Thyroid gland (tissue), 4 donors: ENCODE measurements at places on chromosomes 13 and 19.
A peak's percentile ranks its signal among the peaks of the same experiment; 100 is the strongest.

DNA sequence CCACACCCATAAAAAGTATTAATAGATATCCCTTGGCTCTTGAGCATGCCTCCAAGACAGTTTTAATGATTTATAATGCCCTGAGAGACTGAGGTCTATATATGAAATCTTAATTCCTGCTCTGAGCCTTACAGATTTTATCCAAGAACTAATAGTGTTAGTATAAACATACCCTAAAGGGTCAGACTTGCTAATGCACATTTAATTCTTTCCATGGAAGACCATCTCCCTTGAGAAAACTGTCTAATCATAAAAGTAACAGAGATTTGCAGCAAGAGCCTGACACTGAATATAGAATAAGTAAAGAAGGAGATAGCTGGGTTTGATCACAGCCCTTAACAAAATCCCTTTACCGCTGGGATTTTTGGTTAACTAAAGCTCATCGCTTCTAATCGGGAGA lies 650.8 kb upstream of the KLF12 start:
- DNase-seq: no peak

- DNase-seq: no peak
Measured at GRCh38 chr19:10946958-10947657, 13.7 kb upstream of the SMARCA4 start.

GRCh38 chr13:105442040-105442439 lies 1093.4 kb downstream of the EFNB2 start:
- no peak for DNase-seq

GRCh38 chr13:98171900-98172589 lies 5.0 kb downstream of the RNF113B start:
- DNase-seq: peak; percentile 83

GRCh38 chr19:14089662-14090508 lies 666 bp downstream of the SAMD1 start:
- peak; percentile 43 for DNase-seq

- DNase-seq: peak; percentile 62
Measured at GRCh38 chr19:13906521-13906904, 512 bp downstream of the CC2D1A start.

GRCh38 chr13:59962343-59962742 lies 201.4 kb downstream of the DIAPH3 start:
- DNase-seq: no peak

DNA sequence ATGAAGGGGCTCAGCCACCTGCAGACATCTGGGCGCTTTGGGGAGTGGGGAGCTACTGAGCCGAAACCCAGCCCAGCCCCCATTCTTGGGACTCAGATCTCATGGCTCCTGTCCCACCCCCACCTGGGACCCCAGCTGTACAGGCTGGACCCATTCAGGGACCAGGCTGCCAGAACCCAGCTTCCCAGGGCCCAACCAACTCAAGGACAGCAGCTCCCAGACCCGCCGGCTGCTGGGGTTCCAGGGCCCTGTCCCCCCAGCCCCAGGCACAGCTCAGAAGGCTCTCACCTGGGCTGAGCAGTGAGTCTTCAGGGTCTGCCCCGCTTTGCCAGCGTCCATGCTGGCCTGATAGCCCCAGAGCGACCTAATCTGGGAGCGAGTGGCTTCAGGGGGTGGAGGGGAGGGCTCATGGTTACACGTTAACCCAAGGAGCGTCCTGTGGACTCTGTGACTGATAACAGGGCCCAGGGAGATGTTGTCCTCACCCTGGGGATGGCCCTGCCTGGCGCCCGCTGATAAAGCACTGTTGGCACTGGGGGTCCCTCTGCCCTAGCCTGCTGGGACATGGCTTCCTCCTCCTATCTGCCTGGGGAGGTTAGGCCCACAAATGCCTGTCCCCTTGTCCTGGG lies at the start of gene TMEM86B:
Gene TMEM86B, minus strand, starts transcription at position 361 of the 629 bp plus-strand sequence. Its CDS starts 22 bp downstream, at position 339.
- DNase-seq: no peak

DNA sequence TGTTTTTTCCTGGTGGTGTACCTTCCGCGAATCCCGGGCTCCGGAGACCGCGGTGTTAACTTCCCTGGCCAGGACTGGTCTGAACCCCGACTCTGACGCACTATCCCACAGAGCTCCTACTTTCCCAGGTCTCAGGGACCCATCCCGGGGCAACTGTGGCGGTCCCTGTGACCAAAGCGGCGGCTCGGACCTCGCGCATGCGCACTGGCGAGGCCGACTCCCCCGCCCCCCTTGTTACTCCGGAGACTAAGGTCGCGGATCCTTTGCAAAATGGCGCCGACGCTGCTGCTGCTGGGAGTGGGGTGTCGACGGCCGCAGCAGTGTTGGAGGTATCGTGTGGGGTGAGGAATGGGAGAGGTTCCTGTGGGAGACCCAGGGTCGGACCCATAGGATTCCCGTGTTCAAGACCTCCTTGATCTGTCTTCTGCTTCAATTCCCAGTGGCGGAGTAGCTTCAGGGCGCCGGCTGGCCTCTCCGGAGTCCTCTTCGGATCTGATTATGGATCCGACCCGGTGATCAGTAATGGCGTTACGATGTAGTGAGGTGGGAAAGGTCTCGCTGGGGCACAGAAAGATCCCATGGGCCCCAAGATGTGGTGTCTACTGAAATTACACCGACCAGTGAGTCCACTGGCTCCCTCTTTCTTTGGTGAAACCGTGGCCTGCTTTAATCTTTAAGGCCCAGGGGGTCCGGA lies 66.6 kb upstream of the ZNF527 start:
- peak; percentile 64 for DNase-seq

DNA sequence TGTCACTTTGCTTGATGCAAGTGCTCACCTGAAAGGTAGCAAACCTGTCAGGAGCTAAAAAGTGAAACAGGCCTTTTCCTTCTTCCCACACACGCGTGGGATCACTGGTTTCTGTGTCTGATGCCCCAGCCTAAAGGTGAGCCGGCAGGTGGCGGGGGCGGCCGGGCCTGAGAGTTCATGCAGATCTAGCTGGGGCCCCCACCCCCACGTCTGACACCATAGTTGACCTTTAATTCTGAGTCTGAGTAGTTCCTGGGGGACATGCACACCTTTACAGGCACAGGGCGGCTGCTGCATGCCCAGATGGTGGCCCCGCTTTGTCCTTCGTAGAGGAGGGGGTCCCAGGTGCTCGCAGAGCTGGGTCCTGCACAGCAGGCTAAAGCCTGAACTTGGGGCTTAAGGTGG lies 345.3 kb downstream of the TEX29 start:
- no peak for DNase-seq

DNA sequence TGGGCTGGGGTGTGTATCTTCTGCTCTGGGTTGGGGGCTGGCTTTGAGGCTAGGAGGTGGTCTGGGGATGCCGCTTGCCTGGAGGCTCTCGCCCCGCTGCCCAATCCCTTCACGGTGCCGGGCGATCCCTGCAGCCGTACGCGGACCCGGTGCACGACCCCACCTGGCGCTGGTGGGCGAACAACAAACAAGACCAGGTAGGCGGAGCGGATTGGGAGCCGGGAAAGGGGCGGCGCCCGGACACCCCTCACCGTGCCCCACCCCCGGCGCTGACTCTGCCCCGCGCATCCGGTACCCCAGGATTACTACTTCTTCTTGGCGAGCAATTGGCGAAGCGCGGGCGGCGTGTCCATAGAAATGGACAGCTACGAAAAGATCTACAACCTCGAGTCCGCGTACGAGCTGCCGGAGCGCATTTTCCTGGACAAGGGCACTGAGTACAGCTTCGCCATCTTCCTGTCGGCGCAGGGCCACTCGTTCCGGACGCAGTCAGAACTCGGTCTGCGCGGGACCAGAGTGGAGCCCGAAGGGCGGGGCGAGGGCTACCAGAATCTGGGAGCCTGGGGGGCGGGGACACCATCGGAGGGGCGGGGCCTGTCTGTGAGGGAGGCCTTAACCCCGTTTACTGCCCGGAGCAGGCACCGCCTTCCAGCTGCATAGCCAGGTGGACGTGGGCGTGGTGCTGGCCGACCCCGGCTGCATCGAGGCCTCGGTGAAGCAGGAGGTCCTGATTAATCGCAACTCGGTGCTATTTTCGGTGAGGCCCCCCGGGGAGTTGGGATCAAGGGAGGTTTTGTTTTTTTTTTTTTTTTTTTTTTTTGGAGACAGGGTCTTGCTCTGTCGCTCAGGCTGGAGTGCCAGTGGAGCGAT lies 12.1 kb upstream of the PSMD8 start:
- peak; percentile 89 for DNase-seq

GRCh38 chr13:43074824-43075510 lies 51.6 kb downstream of the DNAJC15 start:
- no peak for DNase-seq

GRCh38 chr19:47836038-47836437 lies 14.3 kb downstream of the CRX start:
- no peak for DNase-seq

GRCh38 chr19:42109896-42110295 lies 22.4 kb downstream of the POU2F2 start:
- no peak for DNase-seq

- DNase-seq: no peak
Measured at GRCh38 chr19:12607631-12608030, 3.0 kb downstream of the ZNF490 start.

- DNase-seq: no peak
Measured at GRCh38 chr13:24083141-24083540, 77.4 kb upstream of the SPATA13 start.

DNA sequence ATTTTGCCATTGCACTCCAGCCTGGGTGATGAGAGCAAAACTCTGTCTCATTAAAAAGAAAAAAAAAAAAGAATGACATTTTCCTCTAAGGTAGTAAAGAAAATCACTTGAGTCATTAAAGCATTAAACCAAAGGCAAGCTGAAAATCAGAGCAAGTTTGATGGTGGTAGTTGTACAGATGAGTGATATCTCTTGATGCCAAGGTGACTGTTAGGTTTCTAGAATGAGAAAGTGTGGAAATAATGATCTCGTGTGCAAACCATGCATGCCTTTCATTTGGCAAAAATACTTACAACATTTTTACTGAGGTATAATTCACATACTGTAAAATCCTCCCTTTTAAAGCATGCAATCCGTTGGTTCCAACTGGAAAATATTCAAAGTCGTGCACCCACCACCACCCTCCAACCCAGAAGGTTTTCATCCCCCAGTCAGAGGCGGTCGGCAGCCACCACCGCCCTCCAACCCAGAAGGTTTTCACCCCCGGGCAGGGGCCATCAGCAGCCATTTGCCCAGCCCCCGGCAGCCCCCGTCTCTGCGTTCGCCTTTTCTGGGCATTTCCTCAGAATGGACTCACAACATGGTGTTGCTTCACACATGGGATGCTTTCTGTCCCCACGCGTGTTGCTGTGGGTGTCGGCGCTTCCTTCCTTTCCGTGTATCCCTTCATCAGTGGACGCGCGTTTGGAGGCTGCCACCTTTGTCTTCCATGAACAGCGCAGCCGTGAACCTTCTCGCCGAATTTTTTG lies 90.2 kb downstream of the ATP11A start:
- no peak for DNase-seq

DNA sequence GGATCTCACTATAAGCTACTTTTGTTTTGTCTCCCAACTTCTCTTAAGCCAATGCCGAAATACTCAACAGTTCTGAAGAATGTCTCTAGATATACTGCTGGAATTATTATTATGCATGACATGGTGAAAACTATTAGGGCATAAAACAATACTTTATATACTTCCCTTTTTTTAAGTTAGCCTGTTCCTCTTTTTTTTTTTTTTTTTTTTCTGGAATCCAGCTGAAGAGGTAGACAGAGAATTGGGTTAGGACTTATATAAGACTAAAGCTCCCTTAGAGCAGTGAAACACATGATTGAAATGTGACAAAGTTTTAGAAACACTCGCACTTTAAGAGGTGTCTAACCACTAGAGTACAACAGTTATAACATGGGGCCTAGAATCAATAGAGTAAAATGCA lies 850.9 kb upstream of the PCDH9 start:
- no peak for DNase-seq

GRCh38 chr13:20407759-20408158 lies 117.9 kb downstream of the CRYL1 start:
- no peak for DNase-seq

DNA sequence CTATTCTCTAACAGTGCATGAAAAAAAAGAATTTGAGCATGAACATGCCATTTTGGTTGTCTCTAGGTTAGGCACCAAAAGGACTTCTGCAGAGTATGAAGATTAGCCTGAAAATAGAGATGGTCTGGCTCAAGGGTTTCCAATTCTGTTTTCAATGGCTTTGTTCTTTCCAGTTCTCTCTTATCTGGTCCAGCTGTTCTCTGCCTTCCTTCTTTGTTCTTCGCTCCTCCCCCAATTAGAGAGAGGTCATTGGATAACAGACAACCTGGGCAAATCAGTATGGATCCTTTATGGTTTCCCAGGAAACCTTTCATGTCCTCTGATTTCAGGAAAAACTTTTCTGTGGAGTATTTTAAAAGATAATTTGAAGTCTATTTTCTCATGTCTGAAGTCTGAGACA lies 623.4 kb downstream of the PCDH17 start:
- DNase-seq: no peak

DNA sequence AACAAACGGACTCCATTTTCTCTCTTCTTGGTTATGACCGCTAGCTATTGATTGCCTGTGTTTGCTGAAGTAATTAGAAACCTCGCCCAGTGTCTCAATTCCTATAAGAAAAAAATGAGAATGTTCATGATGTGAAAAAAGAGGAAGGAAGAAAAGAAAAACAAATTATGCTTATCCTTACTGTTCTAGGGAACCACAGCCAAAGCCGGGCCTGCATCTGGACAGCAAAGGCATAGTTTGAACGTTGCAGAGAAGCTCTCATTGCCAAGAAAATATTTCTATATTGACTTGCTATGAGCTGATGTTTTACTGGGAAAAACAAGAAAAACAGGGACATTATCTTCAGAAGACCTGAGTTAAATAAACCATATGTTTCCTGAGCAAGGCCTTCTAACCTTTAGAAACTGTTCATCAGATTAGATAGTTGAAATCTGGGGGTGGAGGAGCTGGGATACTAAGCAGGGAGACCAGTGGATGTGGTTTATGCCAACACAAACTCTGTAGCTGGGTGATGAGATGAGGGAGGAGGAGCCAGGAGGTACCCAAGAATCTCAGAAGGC lies 55.0 kb downstream of the EFNB2 start:
- DNase-seq: no peak

DNA sequence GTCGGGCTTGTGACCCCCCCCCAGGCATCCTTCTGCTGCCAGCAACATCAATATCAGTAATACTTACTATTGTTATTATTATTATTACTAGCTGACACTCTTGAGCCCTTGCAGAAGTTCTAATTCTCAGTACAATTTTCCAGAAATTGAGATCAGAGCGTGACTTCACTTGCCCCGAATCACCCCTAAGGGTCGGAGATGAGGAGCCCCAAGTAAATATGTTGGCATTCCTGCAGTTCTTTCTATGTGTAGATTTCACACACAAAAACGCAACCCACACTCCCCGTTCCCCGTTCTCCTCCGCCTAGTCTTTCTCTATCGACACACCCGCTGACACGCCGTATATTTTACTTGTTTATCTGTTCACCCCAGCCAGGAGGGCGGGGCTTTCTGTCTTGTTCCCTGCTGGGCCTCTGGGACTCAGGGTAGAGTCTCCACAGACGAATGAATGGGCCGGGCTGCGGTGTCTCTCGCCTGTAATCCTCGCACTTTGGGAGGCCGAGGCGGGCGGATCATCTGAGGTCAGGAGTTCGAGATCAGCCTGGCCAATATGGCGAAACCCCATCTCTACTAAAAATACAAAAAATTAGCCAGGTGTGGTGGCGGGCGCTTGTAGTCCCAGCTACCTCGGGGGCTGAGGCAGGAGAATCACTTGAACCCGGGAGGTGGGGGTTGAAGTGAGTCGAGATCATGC lies 14.7 kb downstream of the TLE5 start:
- DNase-seq: peak; percentile 83
